ENCODE measurements at places on chromosomes 13 and 19.
A peak's percentile ranks its signal among the peaks of the same experiment; 100 is the strongest.

- DNase-seq, result peak; percentile 64
Observed at GRCh38 chr19:46546194-46546896, 50.7 kb upstream of the PNMA8B start.

DNA sequence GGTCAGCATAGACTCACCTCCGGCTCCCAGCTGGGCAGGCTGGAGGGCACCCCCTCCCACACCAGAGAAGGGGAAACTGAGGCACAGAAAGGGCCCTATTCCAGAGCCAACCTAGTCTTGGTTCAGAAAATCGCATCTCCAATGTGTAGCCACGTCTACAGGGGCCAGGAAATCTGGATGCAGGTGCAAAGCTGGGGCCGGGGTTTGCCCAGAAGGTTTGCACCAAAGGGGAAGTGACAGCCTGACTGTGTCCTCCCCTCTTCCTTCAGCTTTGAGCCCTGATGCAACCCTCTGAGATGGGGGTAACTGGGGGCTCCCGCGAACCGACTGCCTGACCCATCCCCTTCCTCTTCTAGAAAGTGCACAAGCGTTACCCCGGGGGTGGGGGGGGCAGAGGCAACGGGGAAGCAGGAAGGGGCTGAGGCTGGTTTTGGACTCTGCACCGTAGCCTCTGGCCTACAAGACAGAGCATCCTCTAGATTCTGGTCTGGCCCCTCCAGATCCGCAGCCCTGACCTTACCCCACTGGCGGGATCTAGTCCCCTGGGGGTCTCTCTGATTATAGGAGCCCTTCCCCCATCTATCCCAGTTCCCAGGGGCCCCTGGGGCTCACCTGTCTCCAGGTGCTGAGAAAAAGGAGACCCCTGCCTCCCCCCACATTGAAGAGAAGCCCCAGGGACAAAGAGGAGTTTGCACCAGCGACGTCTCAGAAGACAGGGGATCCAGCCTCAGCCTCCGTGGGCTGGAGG lies 1.1 kb upstream of the ONECUT3 start:
- DNase-seq, result no peak

GRCh38 chr19:17553256-17553655 lies 2.2 kb upstream of the COLGALT1 start:
- peak; percentile 69 for DNase-seq

- DNase-seq, result peak; percentile 15
Observed at GRCh38 chr13:57123681-57124080, 17.0 kb upstream of the PRR20A start.

DNA sequence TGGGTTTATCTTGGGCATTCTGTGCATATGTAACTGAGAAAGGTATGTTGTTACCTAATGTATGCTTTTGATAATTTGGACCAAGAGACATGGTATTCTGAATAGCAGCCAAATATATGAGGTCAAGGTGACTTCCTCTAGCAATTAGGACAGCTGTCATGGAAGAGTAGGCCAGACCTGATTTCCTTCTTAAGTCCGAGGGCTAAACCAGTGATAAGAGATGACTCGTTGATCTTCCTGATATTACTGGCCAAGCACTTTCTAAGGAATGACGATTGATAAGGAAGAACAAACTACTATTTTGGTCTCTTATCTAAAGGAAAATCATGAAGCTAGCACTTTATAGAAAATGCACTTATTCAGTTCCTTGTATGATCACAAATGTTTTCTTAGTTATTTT lies 42.7 kb downstream of the ARHGAP35 start:
- DNase-seq, result no peak

DNA sequence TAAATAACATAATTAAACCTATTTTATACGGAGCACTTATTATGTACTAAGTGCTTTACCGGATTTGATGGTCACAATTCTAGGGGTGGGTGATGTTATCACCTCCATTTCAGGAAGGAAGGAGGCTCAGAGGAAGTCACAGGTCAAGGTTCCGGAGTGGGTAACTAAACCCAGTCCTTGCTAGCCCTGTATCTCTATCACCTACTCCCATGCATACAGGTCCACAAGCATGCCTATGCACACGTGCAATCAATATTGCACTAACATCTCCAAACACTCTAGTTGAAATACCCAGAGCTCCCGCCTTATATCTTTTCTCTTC lies 17.8 kb upstream of the FOSB start:
- no peak for DNase-seq

DNA sequence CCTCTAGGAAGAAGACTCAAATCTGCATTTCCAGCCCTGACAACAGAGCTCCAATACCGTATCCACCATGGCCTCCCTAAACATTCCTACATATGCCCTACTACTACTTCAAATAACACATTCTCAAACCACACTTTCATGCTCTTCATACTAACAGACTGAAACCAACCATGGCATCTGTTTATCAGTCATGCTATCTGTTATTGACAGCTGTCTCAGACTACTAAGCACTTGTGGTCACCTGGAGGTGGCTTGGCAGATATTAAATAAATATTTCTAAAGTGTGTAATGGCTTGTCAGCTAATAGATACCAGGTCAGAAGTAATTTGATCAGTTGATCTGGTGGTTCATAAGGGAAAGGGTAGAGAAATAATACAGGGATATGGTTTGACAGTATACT lies 489.1 kb downstream of the DIAPH3 start:
- DNase-seq, result no peak

- DNase-seq, result no peak
Observed at GRCh38 chr19:33781415-33781935, 15.2 kb upstream of the KCTD15 start.

GRCh38 chr19:51690454-51691073 lies 2.6 kb upstream of the SPACA6 start:
- peak; percentile 66 for DNase-seq

DNA sequence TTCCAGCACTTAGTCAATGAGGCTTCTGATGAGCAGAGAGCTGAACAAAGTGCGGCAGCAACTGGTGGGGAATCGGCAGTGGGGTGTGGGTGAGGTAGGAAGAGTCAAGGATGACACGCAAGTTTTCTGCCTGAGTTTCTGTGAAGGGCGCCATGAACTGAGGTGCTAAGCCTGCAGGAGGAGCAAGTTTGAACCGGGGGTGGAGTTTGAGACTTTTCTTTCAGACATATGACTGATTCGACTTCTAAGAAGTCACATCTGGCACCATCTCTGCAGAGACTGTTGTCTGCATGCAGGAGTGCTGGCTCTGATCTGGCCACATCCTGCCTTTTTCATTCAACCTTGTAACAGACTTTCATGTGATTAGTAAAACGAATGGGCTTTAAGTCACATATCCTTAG lies 14.8 kb upstream of the GPI start:
- no peak for DNase-seq

GRCh38 chr13:48655291-48655690 lies 1.6 kb downstream of the CYSLTR2 start:
- DNase-seq, result no peak

- DNase-seq, result no peak
Observed at GRCh38 chr13:112531263-112531794, 56.6 kb downstream of the TUBGCP3 start.

GRCh38 chr13:41107104-41107571 lies 25.5 kb downstream of the KBTBD6 start:
- DNase-seq, result no peak

DNA sequence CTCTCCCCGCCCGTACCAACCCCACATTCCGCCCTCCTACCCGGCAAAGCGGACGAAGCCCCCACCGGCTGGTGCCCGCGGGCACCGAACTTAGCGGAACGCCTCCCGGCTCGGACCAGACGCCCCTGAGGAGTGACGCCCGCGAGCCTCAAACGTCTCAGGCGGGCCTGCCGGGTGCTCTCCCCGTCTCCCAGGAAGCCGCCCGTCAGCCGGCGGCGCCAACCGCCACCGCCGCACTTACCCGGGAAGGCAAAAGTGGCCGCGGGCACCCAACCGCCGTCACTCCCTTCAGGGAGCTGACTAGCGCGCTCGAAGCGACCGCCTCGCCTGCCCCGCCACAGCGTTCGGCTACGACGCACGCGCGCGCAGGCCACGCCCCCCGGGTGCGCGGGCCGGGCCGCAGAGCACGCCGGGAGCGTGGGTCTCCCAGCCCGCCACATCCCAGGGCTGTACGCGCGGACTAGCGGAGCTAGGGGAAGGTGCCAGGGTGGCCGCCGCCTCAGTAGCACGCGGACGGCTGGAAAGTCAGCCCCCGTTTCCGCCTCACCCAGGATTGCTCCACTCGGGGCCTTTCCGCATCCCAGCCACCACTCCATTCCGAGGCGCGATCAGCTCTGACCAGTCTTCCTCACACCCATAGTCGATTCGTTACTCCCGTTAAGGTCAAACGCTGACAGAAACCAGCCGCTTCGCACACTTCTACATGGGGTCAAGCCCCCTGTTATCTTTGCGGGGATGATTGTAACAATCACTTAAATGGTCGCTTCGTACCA lies at the start of gene TEX30:
Gene TEX30 (minus strand): TSS at position 346 of the 773 bp plus-strand sequence. CDS start 3,760 bp downstream, outside the sequence.
- peak; percentile 73 for DNase-seq

DNA sequence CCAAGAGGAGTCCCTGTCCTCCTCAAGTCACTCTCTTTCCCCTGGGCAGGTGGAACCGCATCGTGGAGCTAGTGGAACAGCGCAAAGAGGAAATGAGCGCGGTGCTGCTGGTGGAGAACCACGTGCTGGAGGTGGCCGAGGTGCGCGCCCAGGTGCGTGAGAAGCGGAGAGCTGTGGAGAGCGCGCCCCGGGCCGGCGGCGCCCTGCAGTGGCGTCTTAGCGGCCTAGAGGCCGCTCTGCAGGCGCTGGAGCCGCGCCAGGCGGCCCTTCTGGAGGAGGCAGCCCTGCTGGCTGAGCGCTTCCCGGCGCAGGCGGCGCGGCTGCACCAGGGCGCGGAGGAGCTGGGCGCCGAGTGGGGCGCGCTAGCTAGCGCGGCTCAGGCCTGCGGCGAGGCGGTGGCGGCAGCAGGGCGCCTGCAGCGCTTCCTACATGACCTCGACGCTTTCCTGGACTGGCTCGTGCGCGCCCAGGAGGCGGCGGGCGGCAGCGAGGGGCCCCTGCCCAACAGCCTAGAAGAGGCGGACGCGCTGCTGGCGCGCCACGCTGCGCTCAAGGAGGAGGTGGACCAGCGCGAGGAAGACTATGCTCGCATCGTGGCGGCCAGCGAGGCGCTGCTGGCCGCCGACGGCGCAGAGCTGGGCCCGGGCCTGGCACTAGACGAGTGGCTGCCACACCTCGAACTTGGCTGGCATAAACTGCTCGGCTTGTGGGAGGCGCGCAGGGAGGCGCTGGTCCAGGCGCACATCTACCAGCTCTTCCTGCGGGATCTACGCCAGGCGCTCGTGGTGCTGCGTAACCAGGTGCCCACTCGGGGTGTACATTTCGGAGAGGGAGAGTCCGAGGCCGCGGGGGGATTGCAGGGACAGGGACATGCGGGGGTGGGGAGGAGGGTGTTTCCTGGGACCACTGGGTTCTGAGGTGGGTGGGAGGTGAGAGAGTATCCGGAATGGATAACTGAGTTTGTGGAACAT lies 52.8 kb downstream of the SPTBN4 start:
- no peak for DNase-seq

DNA sequence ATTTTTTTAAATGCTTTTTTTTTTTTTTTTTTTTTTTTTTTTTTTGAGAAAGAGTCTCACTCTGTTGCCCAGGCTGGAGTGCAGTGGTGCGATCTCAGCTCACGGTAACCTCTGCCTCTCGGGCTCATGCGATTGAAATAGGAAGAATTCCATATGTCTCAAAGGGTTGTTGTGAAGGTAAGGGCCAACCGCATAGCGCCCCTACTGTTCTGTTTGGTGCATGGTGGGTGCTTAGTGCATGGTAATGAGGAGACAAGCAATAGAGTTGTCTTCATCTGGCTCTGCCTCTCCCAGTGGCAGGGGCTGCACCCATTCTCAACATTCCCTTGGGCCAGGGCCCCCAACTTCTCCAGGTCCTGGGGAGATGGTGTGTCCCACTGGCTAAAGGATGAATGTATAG lies 68.7 kb downstream of the RASL11A start:
- peak; percentile 23 for DNase-seq

GRCh38 chr13:90857921-90858320 lies 489.6 kb upstream of the MIR17HG start:
- DNase-seq, result no peak

DNA sequence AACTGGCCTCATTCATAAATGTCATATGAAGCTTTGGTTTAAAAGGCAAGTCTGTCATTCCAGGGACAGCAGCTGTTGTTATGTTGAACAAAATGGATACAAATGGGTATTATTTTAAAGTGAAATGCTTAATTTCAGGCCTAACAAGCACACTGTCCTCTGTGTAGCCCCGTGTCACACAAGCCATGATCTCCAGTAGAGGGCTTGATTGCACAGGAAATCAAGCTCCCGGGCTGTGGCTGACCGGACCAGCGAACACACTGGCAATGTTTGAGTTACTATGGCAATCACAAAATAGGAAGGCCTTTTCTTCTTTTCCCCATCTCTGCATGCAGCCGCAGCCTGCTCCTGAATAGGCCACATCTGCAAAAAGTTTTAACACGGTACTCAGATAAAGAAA lies 64.0 kb upstream of the GSX1 start:
- DNase-seq, result peak; percentile 66

GRCh38 chr19:1577929-1578618 lies 9.9 kb upstream of the MEX3D start:
- no peak for DNase-seq

DNA sequence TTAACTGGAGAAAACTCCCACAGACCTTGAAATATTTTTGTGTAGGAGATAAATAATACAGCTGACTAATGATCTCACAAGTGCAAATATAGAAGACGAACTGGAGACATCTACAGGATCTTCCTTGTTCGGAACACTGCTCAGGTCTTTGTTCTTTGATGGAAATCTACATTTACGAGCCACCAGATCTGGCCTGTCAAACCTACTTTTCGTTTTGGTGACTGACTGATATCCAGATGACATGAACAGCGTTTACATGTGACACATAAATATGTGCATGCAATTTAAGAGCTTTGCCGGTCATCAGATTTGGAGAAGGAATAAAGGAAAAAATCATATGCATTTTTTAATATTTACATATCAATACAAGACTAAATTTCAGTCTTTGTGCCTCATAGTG lies 24.5 kb upstream of the TPP2 start:
- no peak for DNase-seq

- DNase-seq, result no peak
Observed at GRCh38 chr13:109883181-109884180, 97.1 kb upstream of the IRS2 start.

- peak; percentile 26 for DNase-seq
Observed at GRCh38 chr19:40284501-40285352, at the start of gene AKT2. AKT2 (minus strand) TSS chr19:40285345; CDS start chr19:40265267, 20,078 bp downstream.

- no peak for DNase-seq
Observed at GRCh38 chr13:112695121-112695520, 5.3 kb downstream of the ATP11A start.

GRCh38 chr19:44905437-44906160 lies at the start of gene APOE:
APOE (plus strand) TSS chr19:44905796; CDS start chr19:44906625, 829 bp downstream.
- DNase-seq, result peak; percentile 70

- peak; percentile 38 for DNase-seq
Observed at GRCh38 chr13:110575322-110576069, 14.0 kb upstream of the RAB20 start.

DNA sequence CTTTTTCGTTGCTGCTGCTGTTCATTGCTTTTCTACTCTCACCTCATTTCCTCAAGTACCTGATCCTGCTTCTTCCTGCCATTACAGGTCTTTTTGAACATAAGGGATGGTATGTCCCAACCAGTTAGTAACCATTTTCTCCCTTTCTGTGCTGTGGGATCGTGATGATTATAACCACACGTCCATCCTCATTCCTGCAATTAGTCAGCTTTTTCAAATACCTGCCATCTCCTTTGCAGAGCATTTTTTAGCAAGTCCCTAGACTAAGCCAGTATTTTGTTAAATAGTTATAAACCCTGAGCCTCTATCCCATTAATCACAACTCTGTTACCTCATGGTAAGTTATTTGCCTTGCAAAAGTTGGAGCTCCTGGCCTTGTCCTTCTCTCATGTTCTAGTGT lies 109.2 kb downstream of the FNDC3A start:
- no peak for DNase-seq

GRCh38 chr13:45122941-45123340 lies 2.6 kb downstream of the GTF2F2 start:
- DNase-seq, result no peak

Measured in pons (tissue), 1 donor.